Stimulated activated CD8-positive, alpha-beta memory T cell treated with anti-CD3 and anti-CD28 coated beads, Interleukin-15, amount 100 ng/mL, for 4 hours (primary cell): ENCODE measurements at places on chromosomes 13 and 19.

- no peak for DNase-seq
Measured at GRCh38 chr13:99203601-99204579, 3.2 kb downstream of the UBAC2 start.

DNA sequence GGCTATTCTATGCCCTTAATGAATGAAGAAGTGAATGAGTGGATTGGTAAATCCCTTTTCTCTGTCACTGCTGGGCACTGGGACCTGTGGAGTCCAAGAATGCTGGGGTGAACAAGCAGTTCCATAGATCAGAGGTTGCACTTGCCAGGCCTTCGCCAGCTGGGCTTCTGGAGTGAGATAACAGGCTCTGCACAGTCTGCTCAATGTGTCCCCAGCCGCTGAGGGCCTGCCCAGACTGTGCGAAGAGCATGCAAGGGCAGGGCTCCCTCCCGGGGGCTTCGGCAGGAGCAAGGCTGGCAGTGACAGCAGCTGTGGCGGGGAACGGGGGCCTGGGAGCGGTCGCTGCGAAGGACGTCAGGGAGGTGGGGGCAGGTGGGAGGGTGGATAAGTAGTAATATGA, 51.3 kb downstream of the ZNF536 start:
- no peak for DNase-seq

- no peak for DNase-seq
Measured at GRCh38 chr13:77989281-77989680, 70.7 kb upstream of the EDNRB start.

DNA sequence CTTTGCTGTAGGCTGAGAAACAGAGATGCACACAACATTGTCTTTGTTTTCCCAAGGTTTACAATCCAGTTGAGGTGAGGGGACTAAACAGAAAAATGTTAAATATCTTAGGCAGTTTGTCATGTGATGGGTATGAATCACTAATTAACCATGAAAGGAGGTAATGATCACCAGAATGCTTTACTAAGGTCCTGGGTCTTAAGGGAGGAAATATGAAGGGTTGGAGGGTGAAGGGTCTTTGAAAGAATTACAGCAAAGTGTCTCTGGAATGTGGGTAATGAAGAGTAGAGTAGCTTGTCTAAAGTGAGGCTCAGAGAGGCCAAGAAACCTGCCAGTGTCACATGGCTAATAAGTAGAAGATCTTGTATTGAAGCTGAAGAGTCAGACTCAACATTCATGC, 19.0 kb downstream of the BIVM start:
- no peak for DNase-seq

DNA sequence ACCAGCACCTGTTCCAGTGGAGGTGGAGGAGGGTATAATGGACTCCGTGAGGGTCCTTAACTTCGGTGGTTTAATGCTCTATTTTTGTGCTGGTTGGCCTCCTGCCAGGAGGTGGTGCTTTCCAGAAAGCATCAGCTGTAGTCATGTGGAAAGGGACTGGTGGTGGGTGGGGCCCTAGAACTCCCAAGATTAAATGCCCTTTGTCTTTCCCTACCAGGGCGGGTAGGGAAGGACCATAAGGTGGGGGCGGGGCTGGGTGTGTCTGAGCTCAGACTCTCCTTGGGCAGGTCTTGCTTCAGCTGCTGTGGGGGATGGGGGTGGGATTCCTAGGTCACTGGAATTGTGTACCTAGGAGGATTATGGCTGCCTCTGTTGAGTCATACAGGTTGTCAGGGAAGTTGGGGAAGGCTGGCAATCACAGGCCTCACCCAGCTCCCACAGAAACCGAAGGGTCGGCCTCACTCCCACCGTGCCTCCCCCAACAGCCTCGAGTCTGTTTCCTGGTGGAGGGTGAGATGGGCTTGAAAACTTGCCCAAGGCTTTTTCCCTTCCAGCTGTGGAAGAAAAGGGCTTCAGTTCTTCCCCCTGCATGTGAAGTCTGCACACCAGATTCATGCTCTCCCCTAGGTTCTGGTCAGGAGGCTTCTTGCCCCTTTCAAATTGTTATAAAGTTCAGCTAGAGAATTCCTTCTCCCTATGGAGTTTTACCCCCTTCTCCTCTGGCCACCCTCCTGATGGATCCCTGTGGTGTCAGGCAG, 60.3 kb upstream of the CLDN10 start:
- DNase-seq, result no peak

- DNase-seq, result no peak
Measured at GRCh38 chr19:41265395-41266153, 1.4 kb downstream of the HNRNPUL1 start.

- no peak for DNase-seq
Measured at GRCh38 chr19:18484992-18485391, 36.9 kb downstream of the ELL start.

DNA sequence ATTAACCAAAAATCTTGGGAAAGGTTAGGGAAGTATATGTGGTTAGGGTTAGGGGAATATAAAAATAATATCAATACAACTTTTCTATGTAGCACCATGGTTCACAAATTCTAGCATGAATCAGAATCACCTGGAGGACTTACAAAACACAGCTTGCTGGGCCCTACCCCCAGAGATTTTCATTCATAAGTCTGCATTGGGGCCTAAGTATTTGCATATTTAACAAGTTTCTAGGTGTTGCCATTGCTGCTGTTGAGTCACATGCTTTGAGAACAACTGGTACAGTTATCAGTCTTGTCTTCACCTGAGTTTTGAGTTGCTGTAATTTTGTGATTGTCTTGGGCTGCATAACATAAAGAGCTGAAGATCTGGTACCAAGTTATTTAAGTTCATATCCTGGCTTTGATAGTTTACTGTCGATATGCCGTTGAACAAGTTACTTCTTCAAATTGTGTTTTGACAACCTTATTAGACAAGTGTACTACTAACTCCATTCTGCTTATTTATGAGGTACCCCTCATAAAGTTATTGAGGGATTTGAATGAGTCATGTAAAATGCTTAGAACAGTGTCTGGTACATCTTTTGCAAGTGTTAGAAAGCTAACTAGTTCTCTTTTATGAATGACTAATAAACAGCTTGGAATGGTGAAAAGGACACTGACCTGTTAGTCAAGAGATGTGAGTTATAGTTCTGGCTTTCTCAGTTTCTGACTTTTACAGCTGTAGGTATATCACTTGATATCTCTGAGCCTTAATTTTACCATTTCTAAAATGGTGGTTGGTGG, 132.9 kb downstream of the PAN3 start:
- no peak for DNase-seq

GRCh38 chr19:27885359-27885758, 1327.6 kb downstream of the UQCRFS1 start:
- DNase-seq, result no peak

- no peak for DNase-seq
Measured at GRCh38 chr13:66349966-66350365, 880.2 kb downstream of the PCDH9 start.

GRCh38 chr19:7682175-7682855, 1.7 kb downstream of the TRAPPC5 start:
- no peak for DNase-seq

- no peak for DNase-seq
Measured at GRCh38 chr19:34731019-34731829, 2.8 kb upstream of the ZNF181 start.

- DNase-seq, result peak; percentile 43
Measured at GRCh38 chr19:3665681-3666544, 34.4 kb downstream of the PIP5K1C start.

DNA sequence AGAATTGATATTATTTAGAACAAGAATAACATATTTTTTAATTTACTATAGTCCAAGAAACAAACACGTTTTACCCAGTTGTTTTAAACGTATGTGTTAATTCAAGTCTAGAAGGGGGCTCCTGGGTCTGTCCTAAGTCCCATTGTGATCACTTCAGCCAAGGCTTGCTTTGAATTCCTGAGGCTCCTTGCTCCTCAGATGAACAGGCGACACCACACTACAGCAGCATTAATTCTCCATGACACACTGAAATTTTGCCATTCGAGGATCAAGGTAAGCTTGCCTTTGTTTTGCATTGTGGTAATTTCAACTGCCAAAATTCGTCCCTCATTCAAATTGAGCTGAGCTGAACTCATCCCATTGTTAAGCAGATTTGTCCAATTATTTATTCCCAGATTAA, 1442.6 kb downstream of the SLITRK5 start:
- DNase-seq, result no peak

DNA sequence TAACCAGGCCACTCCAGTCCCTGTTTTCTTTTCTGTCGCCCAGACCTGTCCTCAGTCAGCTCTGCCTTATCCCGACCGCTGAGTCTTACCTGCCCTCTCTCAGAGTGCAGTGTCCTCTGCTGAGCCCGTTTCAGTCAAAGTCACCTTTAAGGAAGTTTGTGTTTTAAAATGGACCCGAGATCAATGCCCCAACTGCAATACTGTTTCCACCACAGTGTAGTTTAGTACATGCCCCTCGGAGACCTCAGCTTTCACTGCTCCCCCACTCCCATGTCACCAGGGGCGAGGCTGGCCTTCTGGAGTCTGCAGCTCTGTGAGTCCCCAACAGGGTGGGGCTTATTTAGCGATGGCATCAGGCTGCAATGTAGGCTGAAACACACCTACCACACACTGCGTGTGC, 248.4 kb upstream of the TSHZ3 start:
- no peak for DNase-seq

DNA sequence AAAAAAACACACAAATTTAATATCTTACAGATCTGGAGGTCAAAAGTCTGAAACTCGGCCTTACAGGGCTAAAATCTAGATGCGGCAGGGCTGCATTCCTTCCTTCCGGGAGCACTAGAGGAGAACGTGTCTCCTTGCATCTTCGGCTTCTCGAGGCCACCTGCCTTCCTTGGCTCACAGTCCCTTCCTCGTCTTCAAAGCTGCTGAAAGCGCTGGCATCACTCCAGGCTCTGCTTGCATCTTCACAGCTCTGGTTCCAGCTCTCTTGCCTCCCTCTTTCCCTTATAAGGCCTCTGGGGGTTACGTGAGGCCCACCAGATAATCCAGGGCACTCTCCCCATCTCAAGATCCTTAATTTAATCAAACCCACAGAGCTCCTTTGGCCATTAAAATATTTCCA, 10.5 kb downstream of the XRCC1 start:
- DNase-seq, result no peak

DNA sequence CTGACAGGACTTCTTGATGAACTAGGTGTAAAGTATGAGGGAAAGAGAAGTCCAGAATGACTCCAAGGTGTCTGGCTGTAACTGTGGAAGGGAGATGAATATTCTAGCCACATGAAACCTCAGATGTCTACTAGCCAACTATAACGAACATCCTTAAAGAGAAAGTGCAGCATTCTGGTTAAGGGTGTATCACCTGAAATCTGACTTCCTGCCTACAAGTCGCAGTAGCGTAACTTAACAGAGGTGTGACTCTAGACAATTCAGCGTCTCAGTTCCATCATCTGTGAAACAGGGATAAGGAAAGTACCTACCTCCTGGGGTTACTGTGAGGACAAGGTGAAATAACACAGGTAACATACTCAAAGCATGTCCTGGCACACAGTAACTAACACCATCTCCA, 145.7 kb upstream of the FBXL3 start:
- DNase-seq, result no peak

DNA sequence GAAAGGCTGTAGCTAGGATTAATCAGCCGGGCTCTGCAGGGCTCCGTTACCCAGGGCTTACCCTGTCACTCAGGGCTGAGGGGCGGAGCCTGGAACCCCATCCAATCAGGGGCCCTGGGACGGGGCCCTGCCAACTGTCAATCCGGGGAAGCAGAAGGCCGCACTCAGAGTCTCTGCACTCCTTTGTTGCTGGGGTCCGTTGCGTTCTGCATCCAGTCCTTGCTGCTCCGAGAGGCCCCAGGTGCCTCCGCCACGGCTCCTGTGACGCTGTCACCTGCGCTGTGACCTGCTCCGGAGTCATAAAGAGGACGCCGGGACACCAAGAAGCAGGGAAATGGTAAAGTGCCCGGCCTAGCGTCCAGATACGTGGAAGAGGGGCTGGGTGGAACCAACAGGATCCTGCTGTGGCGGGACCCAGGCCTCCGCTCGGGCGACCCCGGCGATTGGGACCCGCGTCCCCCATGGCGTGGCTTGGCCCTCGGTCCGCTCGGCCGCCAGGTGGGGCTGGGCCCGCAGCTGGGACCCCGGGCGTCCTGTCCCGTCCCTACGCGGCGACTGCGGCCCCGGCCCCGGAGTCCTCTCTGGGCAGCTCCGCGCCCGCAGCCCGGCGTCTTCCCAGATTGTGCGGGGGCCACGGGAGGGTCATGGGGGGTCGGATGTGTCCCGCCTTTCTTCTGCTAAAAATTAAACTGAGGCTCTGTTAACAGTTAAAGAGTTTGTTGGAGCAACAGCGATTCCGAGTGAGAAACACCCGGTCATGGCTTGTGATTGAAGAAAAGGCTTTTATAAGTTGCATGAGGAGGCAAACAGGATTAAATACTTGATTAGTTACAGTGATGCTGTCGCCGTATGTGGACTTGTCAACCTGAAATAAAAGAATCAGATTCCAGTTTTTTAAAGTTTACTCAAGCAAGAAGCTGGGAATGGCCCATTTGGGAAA, at the start of gene ZNF491:
Gene ZNF491 (plus strand): TSS at position 133 of the 940 bp plus-strand sequence. CDS start 7,431 bp downstream, outside the sequence.
- peak; percentile 63 for DNase-seq

DNA sequence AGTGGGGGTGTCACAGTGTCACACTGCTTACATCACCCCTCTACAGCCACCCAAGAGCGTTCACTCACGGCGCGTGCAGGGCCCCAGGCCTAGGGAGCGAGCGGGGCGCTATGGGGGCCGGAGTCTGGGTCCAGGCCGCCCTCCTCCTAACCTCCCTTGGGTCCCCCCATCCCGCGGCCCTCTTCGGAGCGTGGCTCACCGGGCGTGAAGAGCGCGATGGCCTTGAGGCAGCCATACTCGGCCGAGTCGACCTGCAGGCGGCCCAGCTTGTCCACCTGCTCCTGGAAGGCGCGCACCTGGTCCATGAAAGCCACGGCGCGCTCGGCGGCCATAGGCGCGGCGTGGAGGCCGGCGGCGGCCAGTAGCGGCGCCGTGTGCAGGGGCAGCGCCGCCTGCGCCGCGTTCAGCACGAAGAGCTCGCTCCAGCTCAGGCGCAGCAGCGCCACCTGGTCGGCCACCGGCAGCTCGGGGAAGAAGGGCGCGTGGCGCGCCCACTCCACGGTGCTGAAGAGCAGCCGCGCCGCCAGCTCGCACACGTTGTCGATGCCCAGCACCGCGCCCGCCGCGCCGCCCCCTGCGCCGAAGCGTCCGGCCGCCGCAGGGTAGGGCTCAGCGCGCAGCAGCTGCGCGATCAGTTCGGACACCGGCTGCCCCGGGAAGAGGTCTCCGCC, 9.4 kb downstream of the OCEL1 start:
- DNase-seq, result peak; percentile 53

DNA sequence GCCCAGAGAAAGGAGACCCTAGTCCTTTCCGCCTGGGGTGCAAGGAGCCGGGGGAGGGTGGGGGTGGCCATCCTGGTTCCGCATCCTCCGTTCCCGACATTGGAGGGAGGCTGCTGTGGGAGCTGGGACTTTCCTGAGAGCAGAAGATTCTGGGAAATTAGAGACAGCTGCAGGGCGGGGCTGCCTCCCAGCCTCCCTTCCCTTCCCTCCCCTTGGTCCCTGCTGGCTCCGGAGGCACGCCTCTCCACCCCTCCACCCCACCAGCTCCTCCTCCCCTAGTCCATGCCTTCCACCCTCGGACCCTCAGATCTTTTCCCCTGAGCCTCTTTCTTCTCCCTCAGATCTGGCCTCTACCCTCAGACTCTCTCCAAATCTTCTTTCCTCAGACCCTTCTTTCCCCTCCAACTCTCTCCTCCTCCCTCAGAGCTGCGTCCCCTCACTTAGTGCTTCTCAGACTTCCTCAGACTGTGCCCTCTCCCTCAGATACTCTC, 3.1 kb upstream of the BCL3 start:
- no peak for DNase-seq

GRCh38 chr19:45368127-45368526, 2.2 kb downstream of the ERCC2 start:
- DNase-seq, result no peak
